ENCODE measurements at places on chromosomes 2 and 18.
A peak's percentile ranks its signal among the peaks of the same experiment; 100 is the strongest.

- DNase-seq = peak; percentile 53
Measured at GRCh38 chr2:60555066-60555782, 1.8 kb upstream of the BCL11A start.

DNA sequence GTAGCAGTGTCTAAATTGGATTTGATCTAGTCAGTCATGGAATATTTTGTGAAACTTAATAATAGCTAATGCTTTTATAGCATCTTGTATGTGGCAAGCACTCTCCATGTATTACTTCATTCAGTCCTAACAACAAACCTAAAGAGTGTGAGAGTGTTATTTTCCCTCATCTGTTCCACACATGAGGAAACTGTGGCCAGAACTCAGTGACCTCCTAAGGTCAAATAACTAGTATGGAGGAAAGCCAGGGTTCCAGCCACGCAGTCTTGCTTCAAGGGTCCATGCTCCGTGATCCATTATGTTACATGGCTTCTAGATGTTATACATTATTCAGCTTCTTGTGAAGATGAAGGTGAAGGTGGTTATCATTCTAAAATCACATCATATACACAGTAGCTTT lies 45.5 kb downstream of the TWSG1 start:
- DNase-seq = no peak

- DNase-seq = no peak
Measured at GRCh38 chr18:22503803-22504202, 86.1 kb upstream of the CTAGE1 start.

DNA sequence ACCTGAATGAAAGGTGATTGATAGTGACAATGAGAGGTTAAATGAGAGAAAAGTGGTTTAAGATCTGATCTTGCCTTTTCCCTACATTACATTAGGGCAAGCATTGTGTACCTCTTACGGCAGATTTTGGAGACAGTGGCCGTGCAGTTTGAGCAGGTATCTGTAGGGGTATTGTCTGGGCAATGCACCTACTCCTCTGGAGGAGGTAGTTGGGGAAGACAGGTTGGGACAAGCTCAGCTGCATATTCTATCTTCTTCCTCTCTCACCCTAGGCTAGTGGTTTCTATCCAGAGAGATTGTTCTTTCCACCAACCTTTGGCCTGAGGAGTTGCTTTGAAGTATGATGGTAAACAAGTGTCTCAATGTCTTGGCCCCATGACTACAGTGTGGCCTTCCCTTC lies 323.2 kb downstream of the CYP26B1 start:
- no peak for DNase-seq

DNA sequence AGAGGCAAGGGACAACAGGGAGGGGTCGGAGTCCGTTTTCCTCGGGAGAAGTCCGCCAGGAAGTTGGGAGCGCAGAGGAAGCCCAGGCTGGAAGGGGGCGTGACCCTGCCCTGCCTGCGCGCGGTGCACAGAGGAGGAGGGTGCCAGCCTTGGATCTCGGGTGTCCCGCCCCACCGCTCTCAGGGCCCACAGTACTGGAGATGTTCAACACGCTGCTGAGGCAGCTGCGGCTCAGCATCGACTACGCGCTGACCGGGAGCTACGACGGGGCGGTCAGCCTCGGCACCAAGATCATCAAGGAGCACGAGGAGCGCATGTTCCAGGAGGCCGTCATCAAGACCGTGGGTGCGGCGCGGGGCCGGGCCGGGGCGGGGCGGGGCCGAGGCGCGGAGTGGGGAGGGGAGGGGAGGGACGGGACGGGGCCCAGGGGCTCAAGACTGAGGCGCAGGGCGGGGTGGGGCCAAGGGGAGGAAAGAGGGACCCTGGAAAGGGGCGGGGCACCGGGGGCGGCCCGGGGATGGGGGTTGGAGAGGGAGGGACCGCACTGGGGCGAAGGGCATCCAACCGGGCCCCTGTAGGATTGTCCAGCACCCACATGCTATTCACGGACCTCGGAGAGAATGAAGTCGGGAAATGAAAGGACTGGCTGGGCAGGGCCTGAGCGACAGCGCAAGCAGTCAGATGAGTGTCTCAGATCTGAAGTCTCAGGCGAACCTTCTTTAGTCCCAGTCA lies 36.6 kb downstream of the POMC start:
- DNase-seq = no peak

DNA sequence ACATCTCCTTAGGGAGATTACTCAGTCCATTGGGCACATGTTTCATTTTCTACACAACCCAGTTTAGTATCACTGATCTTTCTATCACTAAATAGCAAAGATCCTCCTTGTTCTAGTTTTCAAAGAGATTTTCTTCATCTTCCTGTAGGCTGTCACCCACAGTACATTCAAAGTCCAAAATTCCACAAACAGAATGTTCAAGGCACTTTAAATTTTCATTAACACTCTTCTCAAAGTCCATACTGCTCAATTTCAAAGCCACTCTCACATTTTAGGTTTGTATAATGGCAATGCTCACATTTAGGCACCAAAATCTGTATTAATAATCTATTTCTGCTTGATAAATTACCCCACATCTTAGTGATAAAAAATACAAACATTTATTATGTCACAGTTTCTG lies 152.8 kb downstream of the FSIP2 start:
- DNase-seq = no peak

- no peak for DNase-seq
Measured at GRCh38 chr2:204664708-204665121, 119.4 kb downstream of the PARD3B start.

DNA sequence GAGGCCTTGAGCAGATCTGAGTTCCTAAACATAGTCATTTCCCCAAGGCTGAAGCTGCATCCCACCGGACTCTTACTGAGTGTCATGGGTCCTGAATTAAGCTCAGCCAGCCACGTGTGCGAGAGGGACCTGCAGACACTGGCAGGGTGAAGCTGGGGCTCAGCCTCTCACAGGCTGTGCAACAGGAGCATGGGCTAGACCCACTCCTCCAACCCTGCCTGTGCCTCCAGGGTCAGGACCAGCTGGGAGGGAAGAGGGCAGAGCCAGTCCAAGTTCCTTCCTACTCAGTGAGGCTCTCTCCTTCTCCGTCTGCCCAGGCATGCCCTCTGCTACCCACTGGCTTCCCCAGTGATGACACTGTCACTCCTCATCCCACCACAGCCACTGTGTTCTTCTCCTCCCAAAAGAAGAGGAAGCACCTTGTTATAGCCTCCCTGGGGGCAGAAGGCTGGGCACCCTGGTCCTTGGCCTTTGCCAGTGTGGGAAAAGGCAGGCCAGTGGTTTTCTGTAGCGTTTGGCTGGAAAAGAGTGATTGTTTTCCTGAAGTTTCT lies 78.9 kb downstream of the KCNF1 start:
- DNase-seq = no peak

DNA sequence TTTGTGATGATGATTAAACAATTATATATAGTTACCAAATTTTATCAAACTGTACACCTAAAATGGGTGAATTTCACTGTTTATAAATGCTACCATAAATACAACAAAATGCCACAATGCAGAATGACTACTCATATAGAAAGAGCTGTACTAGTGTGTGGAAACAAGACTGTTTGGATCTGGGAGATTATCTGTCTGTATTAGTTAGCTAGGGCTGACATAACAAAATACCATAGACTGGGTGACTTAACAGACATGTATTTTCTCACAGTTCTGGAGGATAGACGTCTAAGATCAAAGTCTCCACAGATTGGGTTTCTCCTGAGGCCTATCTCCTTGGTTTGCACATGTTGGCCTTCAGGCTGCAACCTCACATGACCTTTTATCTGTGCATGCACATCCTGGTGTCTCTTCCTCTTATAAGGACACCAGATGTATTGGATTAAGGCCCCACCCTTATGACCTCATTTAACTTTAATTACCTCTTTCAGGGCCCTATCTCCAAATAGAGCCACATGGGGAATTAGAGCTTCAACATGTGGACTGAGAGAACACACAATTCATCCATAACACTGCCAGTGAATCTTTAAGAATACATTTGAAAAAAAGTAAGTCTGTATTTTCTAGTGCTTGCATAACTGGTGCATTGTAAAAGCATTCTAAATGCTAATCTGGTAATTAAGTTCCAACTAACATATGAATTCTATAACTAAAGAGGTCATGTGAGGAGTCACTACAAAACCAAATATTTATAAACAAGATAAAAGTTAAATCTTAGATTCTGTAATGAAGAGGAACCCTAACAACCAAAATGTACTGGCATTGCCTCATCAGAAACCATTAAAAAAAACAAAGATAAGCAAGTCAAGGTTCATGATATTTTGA lies 699.6 kb downstream of the NYAP2 start:
- no peak for DNase-seq

- no peak for DNase-seq
Measured at GRCh38 chr2:127523269-127523939, 2.9 kb downstream of the IWS1 start.

DNA sequence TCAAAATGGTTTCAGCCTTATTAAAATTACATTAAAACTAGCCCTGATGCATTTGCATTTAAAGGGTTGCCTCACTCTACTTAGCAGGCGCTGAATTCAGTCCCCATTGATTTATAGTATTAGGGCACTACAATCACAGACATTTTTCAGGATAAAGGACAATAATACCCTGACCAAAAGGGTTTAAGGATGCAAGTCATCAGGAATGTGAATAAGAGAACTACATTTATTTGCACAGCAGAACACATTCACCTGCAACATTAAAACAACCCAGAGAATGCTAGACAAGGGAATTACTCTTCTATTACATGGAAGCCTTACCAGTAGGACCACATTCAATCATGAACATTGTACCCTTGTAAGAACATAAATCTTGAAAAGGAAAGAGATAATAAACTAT lies 93.6 kb downstream of the TCF4 start:
- DNase-seq = no peak

- no peak for DNase-seq
Measured at GRCh38 chr2:142815375-142815774, 62.1 kb upstream of the KYNU start.
